ENCODE measurements at places on chromosomes 11 and 22. TPM values are rescaled to one million over a fixed set of nuclear protein-coding genes. Genes with fewer than 3 reads are reported as not detected.

DNA sequence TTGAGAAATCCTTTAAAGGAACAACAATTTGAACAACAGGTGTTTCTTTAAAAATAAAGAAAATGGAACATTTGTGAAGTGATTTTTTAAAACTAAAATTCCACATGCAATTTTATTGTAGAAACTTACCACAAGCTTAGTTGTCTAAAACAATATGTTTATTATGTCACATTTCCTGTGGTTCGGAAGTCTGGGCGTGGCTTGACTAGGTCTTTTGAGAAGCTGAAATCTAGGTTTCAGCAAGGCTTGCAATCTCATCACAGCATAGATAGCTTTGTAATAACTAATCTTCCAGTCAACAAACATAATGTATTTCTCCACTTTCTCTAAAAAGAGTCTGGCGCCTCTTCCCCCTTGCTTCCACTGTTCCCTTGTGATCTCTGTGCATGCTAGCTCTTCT lies 27.0 kb downstream of the MS4A6A start:
- no peak for DNase-seq

DNA sequence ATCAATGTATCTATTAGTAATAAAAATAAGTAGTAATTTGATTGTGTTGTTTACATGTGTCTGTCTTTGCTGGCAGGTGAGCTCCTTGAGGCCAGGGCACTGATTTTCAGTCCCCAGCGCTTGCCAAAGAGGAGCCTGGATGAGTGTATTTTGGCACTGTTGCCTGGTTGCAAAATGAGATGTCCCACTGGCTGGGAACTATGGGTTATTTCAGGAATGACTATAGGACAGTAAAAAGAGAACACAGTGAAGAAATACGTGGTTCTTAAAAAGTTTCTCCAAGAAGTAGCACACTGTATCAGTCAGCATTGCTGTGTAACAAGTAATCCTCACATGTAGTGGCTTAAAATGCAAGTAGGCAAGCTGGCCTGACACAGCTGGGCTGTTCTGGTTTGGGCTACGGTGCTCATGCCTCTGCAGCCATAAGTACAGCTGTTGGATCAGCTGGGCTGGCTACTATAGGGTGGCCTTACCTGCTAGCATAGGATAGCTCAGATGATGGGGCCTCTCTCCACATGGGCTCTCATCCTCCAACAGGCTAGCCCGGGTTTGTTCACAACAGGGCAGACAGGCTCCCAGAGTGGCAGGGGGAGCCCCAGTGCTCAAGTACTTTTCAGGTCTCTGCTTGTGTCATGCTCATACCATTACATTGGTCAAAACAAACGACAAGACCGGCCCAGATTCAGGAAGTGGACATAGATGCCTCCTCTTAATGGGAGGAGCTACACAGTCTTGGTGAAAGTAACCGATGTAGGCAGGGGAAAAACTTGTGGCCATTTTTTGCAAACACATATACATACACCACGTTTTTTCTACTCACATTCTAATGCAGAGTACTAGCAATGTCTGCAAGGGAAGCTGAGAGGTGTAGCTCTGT lies 399.1 kb downstream of the LARGE1 start:
- DNase-seq: no peak

- peak; percentile 48 for DNase-seq
Measured at GRCh38 chr22:42074132-42074811, at the start of gene PHETA2. TSS of gene PHETA2 (plus strand) at chr22:42074248. CDS start at chr22:42077294, 3,046 bp downstream.

DLG2 gene
- total RNA-seq: 8.2 TPM

DNA sequence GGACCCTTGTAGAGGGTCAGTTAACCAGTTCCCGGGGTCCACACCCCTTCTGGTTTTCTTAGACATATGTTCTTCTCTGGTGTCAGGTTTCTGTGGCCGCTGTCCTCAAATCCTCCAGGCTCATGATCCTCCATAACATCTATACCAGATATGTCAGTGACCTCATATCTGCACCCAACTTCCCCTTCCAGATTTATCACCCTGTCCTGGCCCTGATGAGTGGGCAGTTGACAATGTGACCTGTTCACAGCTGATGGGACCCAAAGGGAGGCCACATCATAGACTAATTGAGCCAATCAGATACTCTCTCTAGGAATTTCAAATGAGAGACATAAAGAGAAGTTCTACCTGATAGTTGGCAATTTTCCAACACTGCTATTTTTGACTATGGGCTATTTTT lies 5.1 kb downstream of the DKK3 start:
- no peak for DNase-seq

PTGDR2 gene
- 0.07 TPM for total RNA-seq

- DNase-seq: peak; percentile 80
Measured at GRCh38 chr11:57460022-57460757, at the start of gene RTN4RL2. TSS of gene RTN4RL2 (plus strand) at chr11:57460528. CDS start at chr11:57460866, 338 bp downstream.

GRCh38 chr11:128343135-128343514 lies 244.2 kb downstream of the ETS1 start:
- DNase-seq: no peak

DNA sequence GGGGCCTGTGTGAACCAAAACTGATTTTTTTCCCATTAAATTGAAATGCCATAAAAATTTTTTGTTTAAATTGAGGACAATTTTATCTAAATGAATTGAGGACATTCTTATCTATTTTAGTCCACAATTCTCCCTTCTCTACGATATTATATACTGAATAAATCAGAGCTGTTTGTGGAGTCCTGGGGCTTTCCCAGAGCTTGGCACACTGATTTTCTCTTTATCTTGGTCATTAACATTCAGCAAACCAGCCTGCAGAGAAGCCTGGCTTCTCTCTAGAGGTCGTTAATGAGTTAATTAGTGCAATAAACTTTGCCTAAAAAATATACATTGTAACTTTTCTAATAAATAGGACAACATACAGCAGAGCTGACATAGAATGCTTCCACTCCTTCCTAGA lies 615.7 kb downstream of the NELL1 start:
- DNase-seq: no peak

HORMAD2 gene
- not detected for total RNA-seq

GRCh38 chr11:77130763-77131513 lies 2.9 kb downstream of the MYO7A start:
- DNase-seq: no peak

DNA sequence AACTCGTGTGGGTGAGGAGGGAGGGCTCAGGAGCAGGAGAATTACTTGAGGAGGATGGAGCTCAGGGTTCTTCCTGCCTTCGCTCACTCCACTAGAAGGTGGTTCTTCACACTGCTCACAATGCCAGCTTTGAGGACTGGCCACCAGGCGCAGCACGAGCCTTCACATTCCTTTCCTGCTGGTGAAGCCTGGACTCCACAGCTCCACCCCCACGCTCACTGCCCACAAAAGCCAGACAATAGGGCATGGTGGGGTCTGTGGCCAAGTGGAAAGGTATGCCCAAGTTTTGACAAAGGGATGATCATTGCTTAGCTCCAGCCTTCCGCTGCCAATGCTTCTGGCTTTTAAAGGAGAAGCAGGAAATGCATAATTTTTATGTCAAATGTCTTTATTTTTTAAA lies 58.0 kb upstream of the FADD start:
- DNase-seq: no peak

MUC15 gene
- not detected for total RNA-seq

GRCh38 chr11:75583718-75584658 lies 21.9 kb downstream of the SERPINH1 start:
- DNase-seq: peak; percentile 82

DNA sequence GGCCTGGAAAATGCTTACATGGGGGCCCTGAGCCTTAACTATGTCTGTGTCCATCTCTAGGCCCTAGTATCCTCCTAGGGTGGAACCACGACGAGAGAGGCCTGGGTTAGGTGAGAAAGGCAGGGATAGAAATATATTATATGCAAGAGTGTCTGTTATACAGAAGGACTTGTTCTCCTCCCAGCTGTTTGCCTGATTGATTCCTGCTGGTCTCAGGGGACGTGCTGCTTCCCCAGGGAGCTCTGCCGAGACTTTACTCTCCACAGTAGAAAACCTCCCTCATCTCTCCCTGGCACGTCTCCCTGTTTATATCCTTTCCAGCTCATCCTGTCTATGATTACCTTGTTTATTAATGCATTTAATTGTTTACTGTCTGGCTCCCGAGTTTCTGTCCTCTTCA lies 132.6 kb downstream of the MIAT start:
- no peak for DNase-seq

GRCh38 chr11:84958295-84958694 lies 668.8 kb downstream of the DLG2 start:
- no peak for DNase-seq

PLAAT2 gene
- 0.52 TPM for total RNA-seq

GRCh38 chr11:61454520-61454919 lies 24.6 kb downstream of the SDHAF2 start:
- DNase-seq: no peak

- DNase-seq: peak; percentile 64
Measured at GRCh38 chr11:75668451-75669297, at the start of gene MAP6. TSS of gene MAP6 (minus strand) at chr11:75669038. CDS start at chr11:75668369, 669 bp downstream.

FERMT3 gene
- total RNA-seq: 6.6 TPM

FAM180B gene
- total RNA-seq: 0.31 TPM

GRCh38 chr11:87809256-87809655 lies 366.0 kb downstream of the RAB38 start:
- DNase-seq: no peak

GRCh38 chr11:10322401-10322800 lies 17.5 kb downstream of the ADM start:
- no peak for DNase-seq

RELT gene
- total RNA-seq: 10.2 TPM

DNA sequence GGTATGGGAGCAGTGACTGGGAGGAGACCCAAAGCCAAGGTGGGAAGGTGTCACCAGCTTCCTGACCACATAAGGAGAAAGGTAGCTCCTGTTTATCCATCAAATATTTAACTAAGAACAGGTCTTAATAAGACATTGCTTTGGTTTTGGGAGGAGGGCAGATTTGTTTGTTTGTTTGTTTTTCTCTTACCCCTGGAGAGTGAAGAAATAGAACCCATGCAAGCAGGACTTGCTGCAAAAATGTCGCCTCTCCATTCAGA lies 26.2 kb upstream of the CD44 start:
- DNase-seq: no peak

- DNase-seq: peak; percentile 83
Measured at GRCh38 chr11:62925308-62925707, 4.1 kb upstream of the CHRM1 start.

GRCh38 chr11:115462757-115463156 lies 41.5 kb downstream of the CADM1 start:
- no peak for DNase-seq

DNA sequence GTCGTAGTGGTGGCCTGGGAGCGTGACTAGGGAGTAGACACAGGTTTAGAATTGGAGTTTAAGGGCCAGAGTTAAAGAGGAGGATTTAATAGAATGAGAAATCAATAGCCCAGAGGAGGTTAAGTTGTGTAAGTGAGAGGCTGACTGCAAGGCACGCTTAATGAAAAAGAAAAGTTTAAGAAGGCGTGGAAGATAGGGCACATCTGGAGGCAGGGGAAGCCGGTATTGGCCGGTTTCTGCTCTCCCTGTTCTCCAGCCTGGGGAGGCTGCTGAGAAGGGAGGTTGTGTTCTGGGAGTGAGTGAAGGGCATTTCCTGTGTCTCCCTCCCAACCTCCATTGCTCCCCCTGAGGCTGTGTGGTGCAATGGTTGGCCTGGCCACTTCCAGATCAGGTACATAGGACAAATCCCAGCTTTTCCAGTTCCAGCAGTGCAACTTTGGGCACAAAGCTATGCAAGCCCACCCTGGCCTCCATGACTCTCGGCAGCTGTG lies 6.3 kb downstream of the GRIK4 start:
- no peak for DNase-seq

OR51B5 gene
- total RNA-seq: not detected

- DNase-seq: no peak
Measured at GRCh38 chr22:22062306-22062793, 79.8 kb upstream of the TOP3B start.

DNA sequence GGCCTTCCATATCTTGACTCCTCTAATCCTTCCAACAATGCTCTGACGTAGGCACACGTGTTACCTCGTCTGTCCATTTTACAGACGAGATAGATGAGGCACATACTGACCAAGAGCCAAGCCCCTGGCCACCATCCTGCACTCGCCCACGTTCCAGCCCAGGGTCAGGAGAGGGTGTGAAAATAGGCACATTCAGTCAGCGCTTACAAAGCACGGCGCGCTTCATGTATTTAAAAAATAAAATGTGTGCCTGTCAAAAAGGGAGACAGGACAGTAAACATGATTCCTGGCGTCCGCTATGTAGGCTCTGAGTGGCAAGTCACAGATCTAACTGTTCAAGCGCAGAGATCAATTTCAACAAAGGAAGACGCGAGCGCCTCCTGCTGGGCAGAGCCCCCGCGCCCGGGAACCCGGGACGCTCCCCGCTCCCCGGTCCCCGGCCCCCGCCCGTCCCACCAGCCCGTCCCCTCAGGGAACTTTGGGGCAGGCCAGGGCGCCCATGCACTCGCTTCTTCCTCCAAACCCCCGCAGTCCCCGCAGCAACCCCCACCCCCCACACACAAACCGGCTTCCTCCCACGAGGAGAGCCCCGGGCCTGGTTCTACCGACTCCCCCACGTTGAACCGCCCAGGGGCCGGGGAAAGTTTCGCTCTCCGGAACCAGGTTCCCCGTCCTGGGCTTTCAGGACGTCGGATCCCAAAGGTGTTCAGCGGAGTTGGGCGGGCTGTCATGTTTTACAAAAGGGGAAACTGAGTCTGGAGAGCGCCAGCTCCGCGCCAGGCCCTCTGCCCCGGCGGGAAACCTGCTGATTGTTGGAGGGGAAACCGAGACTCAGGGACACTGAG lies 10.4 kb upstream of the C1QTNF6 start:
- peak; percentile 77 for DNase-seq

DNA sequence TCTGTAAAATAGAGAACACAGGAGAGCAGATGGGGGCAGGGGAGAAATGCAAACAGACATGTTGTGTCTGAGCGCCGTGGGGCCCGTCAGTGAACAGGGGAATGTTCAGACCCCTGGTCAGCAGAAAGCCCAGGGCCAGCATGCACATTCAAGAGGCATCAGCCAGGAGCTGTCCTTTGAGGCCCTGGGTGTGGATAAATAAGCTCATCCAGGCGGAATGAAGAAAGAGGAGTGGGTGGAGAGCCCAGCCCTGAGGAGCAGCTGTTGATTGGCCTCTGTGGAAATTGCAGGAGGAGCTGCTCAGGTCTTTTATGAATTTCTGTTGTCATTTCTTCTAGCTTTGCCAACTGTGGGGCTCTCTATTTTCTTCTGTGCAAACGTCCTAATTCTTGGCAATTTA lies 49.7 kb upstream of the CECR2 start:
- DNase-seq: no peak

PTS gene
- 45.9 TPM for total RNA-seq

OR8D4 gene
- not detected for total RNA-seq

NEFH gene
- total RNA-seq: 5.8 TPM

- no peak for DNase-seq
Measured at GRCh38 chr11:8686325-8686724, 3.7 kb downstream of the RPL27A start.

GRIA4 gene
- 0.46 TPM for total RNA-seq

Measured in H9 (cell line).